ENCODE measurements at places on chromosomes 5 and 9.

DNA sequence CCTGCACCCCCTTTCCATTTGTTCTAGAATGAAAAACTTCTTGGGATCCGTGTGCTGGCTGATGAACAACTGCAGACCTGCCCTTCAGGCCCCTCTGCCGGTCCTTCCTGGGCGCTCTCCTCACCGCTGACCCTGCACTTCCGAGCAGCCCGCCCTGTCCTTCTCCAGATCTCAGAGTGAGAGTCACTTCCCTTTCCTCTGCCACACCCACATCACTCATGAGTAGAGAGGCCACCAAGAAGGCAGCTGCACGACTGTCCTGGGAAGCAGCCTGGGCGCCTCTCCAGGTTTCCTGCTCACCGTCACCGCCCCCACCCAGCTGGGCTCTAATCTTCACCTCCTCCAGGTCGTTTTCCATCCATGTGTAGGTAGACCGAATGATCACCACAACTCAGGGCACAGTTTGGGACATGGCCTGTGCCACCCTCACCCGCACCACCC is 35.0 kb upstream of the NSMF start:
- no peak for DNase-seq

GRCh38 chr5:95191330-95191729 is 93.6 kb downstream of the MCTP1 start:
- no peak for DNase-seq

- DNase-seq, result peak; percentile 92
Observed at GRCh38 chr9:6938447-6938846, 180.7 kb downstream of the KDM4C start.

DNA sequence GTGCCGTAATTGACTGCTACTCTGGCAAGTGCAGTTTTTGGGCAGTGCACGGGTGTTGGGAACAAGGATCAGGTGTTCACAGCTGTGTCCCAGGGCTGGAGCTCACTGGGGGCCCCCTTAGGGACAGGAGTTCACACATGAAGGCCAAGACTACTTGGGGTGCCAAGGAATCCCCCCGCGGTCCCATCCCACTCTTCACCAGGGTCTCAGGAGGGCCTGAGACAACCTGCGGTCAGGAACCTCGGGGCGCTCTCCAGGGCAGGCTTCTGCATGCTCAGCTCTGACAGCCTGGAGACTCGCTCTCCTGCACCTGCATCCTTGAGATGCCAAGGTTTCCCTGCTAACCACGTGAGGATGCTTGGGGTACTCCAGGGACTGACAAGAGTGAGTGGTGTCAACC is 2.3 kb upstream of the MAN1B1 start:
- no peak for DNase-seq

- DNase-seq, result no peak
Observed at GRCh38 chr5:138544181-138545134, 1.4 kb upstream of the ETF1 start.

DNA sequence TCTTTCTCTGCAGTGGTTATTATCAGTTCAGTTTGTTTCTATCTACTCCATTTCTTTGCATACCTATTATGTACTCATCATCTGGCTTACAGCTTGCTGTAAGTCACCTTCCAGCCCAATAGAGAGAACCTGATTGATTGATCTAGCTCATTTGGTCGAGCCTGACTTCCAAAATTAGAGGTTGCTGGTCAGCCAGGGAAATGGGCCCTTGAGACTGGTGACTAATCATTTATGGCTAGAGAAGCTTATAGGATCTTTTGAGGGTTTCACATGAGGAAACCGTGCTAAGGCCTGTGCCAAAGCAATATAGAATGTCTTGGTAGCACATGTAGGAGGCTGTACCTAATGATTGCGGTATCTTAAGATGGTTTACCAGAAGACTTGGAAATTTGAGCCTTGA is 5.8 kb downstream of the SREK1 start:
- DNase-seq, result no peak

- no peak for DNase-seq
Observed at GRCh38 chr5:137345396-137345795, 153.7 kb downstream of the SPOCK1 start.

GRCh38 chr9:127899128-127899943 is at the start of gene ST6GALNAC6:
TSS of gene ST6GALNAC6 (minus strand) at chr9:127899603. CDS start at chr9:127897981, 1,622 bp downstream.
- DNase-seq, result no peak

DNA sequence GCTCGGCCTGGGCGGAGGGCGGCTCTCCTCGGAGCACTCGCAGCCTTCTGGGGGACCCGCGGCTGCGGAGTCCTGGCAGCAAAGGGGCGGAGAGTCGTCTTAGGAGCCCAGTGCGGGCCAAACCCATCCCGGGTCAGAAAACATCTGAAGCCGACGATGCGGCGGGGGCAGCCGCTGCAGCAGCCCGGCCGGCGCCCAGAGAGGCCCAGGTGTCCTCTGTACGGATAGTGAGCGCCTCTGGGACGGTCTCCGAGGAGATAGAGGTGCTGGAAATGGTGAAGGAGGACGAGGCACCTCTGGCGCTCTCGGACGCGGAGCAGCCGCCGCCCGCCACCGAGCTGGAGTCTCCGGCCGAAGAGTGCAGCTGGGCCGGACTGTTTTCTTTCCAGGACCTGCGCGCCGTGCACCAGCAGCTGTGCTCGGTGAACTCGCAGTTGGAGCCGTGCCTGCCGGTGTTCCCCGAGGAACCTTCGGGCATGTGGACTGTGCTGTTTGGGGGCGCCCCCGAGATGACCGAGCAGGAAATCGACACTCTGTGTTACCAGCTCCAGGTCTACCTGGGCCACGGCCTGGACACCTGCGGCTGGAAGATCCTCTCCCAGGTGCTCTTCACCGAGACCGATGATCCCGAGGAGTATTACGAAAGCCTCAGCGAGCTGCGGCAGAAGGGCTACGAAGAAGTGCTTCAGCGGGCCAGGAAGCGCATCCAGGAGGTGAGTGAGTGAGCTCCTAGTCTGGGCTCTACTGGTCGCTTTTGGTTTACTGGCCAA is 1.2 kb downstream of the JMY start:
- peak; percentile 50 for DNase-seq

GRCh38 chr5:43190755-43191603 is 1.0 kb upstream of the NIM1K start:
- DNase-seq, result no peak

DNA sequence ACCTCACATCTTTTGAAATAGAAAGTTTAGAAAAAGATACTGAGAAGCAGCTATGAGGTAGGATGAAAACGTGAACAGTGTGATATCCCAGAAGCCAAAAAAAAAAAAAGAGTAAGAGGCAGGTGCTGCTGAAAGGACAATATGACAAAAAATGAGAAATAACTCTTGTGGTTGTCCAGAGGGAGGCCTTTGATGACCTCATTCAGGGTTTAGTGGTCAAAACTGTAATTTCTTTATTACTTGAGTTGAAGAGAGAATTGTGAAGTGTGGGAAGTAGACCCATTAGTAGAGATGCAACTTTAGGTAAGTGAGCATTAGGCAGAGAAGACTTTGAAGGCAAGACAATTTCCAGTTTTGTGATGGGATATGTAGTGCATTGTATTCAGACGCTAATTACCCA is 1306.3 kb upstream of the ACO1 start:
- no peak for DNase-seq

- no peak for DNase-seq
Observed at GRCh38 chr5:150616506-150616905, 24.0 kb upstream of the SYNPO start.

- no peak for DNase-seq
Observed at GRCh38 chr5:8213701-8214240, 344.8 kb downstream of the MTRR start.

GRCh38 chr5:61069150-61069549 is 93.1 kb downstream of the SMIM15 start:
- DNase-seq, result no peak

GRCh38 chr5:55509796-55510522 is 24.8 kb downstream of the PLPP1 start:
- DNase-seq, result peak; percentile 5

- DNase-seq, result peak; percentile 89
Observed at GRCh38 chr9:32552172-32552872, at the start of the genes SMIM27 and TOPORS. TSS of gene SMIM27 (plus strand) at chr9:32552327. CDS start at chr9:32552435, 108 bp downstream. TSS of gene TOPORS (minus strand) at chr9:32552586. CDS start at chr9:32552436, 150 bp downstream.

DNA sequence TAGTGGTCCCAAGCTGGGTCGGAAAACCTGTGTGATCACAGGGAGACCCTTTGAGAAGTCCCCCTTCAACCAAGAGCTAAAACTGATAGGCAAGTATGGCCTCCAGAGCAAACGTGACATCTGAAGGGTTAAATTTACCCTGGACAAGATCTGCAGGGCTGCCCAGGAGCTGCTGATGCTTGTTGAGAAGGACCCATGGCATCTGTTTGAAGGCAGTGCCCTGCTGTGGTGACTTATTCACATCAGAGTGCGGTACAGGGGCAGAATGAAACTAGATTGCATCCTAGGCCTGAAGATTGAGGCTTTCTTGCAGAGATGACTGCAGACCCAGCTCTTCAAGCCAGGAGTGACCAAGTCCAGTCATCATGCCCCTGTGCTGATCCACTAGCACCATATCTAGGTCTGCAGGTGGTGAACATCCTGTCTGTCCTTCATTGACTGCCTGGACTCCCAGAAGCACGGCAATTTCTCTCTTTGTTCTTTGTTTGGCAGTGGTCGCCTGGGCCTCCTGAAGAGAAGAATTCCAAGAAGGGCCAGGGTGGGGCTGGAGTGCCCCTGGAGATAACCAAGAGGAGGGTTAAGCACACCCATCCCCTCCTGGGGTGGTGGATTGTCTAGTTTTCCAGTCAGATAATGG is 25.7 kb upstream of the CHD1 start:
- DNase-seq, result no peak

GRCh38 chr5:30808996-30809395 is 384.5 kb upstream of the CDH6 start:
- DNase-seq, result no peak

- DNase-seq, result peak; percentile 73
Observed at GRCh38 chr5:103258957-103259704, 568 bp downstream of the MACIR start.

GRCh38 chr9:76898786-76899185 is 7.1 kb downstream of the PRUNE2 start:
- DNase-seq, result no peak

GRCh38 chr5:147534172-147534951 is 24.5 kb upstream of the DPYSL3 start:
- DNase-seq, result no peak

DNA sequence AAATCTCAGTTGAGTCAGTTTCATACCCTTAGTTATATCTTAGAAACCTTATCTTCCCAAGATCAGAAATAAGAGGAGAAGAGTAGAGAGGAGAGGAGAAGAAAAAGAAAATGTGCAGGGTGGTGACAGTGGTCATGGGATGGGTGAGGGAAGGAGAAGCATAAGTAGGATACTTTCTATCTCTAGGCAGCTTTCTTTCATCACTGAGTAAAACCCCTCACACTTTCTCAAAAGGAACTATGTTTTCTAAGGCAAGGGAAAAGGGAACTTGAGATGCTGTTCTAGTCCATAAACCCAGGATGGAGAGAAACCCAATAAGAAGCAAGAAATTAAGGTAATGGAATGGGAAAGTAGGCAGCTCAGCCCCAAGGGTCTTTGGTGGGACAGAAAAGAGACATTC is 225.3 kb downstream of the MCTP1 start:
- no peak for DNase-seq

GRCh38 chr9:92242260-92243136 is 51.0 kb downstream of the IARS1 start:
- no peak for DNase-seq

GRCh38 chr5:150058480-150059126 is 27.8 kb downstream of the CSF1R start:
- DNase-seq, result peak; percentile 42

DNA sequence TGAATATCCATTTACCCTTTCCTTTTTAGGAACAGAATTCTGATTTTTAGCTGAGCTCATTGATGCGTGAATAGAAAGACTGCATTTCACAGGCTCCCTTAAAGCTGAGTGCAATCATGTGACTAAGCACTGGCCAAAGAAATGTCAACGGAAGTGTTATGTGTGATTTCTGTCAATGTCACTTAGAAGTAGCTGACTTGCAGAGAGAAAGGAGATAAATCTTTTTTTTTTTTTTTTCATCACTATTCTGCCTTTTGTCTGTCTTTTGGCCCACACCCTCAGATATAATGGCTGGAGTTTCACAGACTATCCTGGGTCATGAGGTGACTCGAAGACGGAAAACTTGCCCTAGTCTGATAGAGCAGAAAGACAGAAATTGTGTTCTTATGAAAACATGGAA is 39.3 kb upstream of the SLC27A6 start:
- DNase-seq, result no peak

DNA sequence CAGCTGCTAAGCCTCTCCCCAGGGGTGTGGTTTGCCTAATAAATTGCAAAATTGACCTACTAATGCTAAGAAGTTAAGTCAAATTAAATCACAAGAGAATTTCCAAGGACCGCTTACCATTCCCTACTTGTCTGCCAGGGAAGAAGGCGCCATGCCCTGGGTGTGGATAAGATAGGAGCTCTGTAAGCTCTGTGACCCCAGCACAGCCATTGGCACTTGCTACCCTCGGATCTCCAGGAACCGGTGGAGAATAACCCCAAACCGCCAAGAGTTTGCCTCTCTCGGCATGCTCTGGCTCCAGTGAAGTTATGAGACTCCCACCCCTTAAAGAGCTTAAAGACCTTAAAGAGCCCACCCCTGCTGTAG is 58.9 kb downstream of the NEURL1B start:
- DNase-seq, result no peak
